Adrenal gland (tissue), 19 donors: ENCODE measurements at places on chromosomes 4 and X.

DNA sequence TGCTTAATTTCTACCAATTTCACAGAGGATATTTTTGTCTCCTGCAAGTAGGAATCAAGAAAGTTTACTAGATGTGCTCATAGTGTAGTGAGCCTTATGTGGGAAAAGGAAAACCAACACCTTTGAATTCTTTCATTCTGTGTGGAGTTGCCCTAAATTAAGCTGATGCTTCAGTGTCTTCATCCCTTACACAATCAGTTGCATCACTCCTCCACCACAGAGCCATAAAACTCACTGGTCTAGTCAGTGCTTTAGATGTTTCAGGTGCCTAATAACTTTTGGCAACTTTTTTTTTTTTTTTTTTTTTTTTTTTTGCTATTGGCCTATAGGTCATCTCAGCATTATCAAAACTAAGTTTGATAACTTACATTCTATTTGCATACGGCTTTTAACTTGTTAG is 41.5 kb downstream of the HHIP start:
- H3K4me3 ChIP-seq, result no peak overlapping the region
- H3K4me1 ChIP-seq, result no peaks in the 10 kb centered on the region
- no peaks in the 10 kb centered on the region for H3K27me3 ChIP-seq
- H3K27ac ChIP-seq, result no peak overlapping the region

DNA sequence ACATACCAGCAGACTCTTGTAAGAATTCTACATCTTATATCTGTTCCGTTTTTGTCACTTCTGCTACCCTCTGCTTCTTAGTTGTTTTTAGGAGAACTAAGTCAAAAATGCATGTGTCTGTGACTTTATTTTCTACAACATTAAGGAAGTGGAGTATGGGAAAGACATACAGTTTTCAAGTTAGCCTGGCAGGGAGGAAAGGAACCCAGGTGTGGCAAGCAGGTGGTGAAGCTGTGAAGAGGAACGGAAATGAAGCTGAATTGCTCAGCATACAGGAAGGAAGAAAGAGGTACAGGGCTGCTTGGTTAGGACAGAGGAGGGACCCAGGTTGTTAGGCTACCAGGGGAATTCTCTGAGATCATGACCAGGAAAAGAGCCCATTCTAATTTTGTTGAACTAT is 9.4 kb downstream of the GPRIN3 start:
- H3K4me1 ChIP-seq, result no peaks in the 10 kb centered on the region
- no peaks in the 10 kb centered on the region for H3K27me3 ChIP-seq
- H3K27ac ChIP-seq, result no peak overlapping the region
- no peak overlapping the region for H3K4me3 ChIP-seq

GRCh38 chrX:124726881-124727280 is 380.5 kb downstream of the SH2D1A start:
- no peaks in the 10 kb centered on the region for H3K27me3 ChIP-seq
- no peaks in the 10 kb centered on the region for H3K4me1 ChIP-seq
- no peak for DNase-seq
- H3K4me3 ChIP-seq, result no peak overlapping the region
- no peaks in the 10 kb centered on the region for H3K36me3 ChIP-seq
- H3K27ac ChIP-seq, result no peak overlapping the region

DNA sequence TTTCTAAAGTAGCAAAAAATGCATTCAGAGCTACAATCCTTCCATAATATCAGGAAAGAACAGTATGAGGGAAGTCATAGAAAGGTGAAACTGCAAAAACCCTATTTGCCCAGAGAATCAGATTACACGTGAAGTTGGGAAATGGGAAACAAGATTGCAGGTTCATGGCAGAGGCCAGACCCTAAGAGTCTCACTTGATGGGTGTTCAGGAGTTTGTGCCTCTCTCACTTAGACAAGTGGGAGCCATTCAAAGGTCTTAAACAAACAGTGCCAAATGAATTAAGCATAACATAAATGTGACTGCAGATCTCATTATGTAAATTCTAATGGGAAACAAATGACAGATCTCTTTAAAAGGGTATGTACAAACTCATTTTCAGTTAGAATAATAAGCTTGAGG is 91.6 kb downstream of the ARAP2 start:
- peaks cover 2% of the 10 kb centered on the region for H3K36me3 ChIP-seq
- no peaks in the 10 kb centered on the region for H3K4me1 ChIP-seq
- no peaks in the 10 kb centered on the region for H3K27me3 ChIP-seq
- H3K4me3 ChIP-seq, result no peak overlapping the region
